ENCODE measurements at places on chromosomes 5 and 9.

GRCh38 chr5:43386960-43387362 is 25.2 kb downstream of the CCL28 start:
- DNase-seq: no peak

DNA sequence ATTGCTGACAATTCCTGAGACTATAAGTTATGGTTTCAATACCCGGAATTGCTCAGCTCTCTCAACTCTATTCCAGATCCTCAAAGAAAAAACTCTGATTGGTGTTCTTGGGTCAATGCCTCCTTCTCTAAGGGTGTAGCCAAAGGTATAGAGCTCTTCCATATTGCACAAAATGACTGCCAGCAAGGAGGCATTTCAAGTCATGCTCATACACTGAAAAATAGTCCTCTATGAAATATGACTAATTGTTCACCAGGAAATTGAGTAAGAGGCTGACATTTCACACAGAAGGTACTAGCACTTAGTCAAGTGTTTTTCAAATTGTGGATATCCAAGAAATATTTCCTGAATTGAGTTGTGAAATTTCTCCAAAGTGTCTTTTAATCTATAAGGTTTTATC is 111.1 kb upstream of the KLF9 start:
- peak; percentile 92 for DNase-seq

DNA sequence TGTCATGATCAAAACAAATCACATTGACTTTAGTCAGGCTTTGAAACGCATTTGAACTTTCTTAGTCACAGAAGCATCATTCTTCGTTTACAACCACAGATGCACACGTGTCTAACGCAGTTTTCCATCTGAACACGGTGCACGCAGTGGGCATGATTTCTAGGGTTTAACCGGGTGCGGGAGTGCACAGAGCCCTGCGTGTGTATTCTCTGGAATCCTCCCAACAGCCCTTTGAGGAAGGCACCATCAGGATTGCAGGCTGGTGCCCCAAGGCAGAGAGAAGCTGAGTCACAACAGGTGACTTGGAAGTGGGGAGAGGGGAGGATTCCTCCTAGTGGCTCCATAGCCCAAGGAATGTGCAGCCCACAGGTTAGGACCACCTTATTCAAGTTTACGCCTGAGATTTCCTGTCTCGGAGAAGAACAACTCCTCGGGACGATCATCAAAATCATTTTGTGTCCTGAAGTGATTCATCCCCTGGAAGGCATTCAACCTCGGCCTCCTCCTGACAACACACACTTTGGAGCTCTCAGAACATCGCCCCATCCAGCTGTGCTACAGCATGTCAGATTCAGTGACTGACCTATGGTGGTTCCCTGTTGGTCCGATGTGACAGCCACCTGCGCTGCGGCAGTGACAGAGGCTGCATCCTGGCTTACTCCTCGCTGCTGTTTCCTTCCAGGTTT is 13.1 kb downstream of the ROPN1L start:
- DNase-seq: no peak

GRCh38 chr5:11734369-11734768 is 169.9 kb downstream of the CTNND2 start:
- no peak for DNase-seq

DNA sequence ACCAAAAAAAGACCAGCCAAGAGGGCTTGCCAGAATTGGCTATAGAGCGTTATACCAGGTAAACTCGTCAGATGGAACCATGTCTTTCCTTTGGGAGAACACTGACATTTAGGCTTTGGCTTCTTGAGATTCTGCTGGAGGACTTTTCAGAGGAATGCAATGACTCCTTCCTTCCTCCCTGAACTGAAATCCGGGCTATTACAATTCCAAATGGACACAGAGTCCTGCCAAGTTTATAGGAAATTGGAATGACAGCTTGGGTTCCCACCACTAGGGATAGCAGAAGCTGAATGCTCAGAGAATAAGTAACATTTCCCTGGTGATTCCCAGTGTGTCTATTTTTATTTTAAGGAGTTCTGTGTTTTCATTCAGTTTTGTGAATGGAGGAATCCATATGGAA is 143.0 kb downstream of the FGF1 start:
- DNase-seq: no peak

- no peak for DNase-seq
Measured at GRCh38 chr5:89437450-89438435, 554.8 kb upstream of the MEF2C start.

DNA sequence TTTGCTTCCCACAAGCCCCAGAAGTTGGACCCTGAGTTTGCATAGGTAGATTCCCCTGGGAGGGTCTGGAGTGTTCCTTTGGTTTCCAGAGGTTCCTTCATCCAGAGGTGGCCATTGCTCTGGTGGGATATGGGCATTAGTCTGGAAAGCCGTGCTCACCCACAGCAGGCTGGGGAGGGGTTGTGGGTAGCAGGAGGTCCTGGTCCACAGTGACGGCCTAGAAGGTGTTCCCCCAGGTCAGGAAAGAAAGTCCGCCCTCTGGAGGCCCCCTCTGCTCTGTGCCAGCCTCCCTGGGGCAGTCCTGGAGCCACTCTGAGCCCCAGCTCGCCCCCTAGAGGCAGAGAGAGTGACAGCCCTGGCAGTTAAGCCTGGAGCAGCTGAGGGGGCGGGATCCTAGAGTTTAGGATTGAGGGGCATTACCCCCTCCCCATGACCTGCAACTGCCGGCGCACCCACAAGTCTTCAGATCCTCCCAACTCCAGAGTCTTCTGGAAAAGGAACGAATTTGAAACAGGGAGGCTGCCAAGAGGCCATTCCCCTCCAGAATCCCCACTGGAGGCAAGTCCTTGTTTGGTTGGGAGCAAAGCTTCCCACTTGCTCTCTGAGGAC is 36.8 kb downstream of the NDST1 start:
- DNase-seq: peak; percentile 77

- peak; percentile 15 for DNase-seq
Measured at GRCh38 chr9:91954841-91955471, 4.9 kb upstream of the ROR2 start.

DNA sequence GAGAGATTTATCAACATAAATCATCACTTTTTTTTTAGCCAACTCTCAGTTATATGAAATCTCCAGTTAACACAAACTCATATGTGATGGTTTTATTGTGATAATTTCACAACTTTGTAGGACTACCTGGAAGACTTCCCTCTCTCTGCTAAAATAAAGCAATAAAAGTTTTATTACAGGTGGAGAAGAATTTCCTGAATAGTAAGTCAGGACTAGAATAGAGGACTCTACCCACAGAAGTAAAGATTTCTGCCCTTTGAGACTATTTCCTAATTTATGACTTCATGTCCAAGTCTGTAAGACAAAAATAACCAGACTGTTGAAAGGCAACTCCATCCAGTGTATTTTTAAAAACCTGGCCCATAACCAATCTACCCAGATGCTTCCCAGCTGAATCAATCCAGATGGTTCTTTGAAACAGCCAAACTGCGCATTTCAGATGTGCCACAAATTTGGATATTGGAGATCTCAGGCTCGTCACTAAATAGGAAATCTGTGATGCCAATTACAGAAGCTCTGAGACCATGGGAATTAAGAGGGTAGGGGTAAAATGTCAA is 234.0 kb upstream of the NMUR2 start:
- DNase-seq: no peak

DNA sequence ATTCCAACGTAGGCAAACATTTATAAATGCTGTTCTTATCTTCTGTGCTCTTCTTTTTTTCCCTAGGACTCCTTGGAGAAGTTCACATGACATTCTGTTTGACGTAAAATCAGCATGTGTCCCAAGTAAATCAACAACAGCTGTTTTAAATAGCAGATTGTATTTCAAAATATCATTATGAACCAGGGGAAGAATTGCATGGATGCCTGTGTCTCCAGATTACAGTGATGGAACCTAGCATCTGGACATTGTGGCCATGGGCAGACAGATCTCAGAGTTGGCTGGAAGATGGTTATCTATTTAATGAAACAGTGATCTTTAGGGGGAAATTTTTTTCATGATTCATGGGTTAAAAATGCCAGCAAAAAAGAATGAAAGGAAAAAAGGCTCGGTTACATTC is 222.0 kb downstream of the MAN2A1 start:
- no peak for DNase-seq

DNA sequence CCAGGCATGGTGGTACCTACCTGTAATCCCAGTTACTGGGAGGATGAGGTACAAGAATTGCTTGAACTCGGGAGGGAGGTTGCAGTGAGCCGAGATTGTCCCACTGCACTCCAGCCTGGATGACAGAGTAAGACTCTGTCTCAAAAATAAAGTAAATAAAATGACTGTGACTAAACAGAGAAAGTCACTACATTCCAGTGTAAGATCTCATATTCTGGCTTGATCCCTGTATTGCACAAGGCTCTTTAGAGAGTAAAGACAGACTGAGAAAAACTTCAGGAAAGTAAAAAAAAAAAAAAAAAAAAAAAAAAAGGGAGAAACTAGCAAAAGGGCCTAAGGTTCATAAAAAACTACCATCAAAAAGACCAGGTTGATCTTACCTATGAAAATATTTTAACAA is 106.6 kb upstream of the PJA2 start:
- DNase-seq: no peak
